ENCODE measurements at places on chromosomes 1 and 21.

GRCh38 chr21:35938446-35938845, 121.9 kb downstream of the SETD4 start:
- no peak for DNase-seq

GRCh38 chr1:103177108-103177775, 68.9 kb upstream of the COL11A1 start:
- DNase-seq, result no peak

DNA sequence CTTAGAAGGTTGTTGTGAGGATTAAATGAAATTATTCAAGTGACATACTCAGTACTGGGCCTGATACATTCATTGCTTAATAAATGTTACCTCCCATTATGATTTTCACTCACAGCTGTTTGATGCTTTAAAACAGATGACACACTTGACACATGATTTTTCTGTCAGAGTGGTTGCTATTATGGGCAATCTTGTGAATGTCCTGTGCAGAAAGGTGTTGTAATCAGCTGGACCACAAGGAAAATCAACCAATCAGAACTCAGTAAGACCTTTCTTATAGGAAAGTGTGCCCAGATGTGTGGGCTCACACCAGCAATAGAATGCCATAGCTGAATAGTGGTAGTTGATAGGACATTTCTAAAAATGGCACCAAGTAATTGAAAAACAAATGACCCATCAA, 23.5 kb downstream of the GJA5 start:
- DNase-seq, result no peak

- DNase-seq, result no peak
Observed at GRCh38 chr1:156845055-156845952, 13.6 kb downstream of the INSRR start.

GRCh38 chr1:67061266-67061665, 7.3 kb upstream of the SLC35D1 start:
- no peak for DNase-seq

DNA sequence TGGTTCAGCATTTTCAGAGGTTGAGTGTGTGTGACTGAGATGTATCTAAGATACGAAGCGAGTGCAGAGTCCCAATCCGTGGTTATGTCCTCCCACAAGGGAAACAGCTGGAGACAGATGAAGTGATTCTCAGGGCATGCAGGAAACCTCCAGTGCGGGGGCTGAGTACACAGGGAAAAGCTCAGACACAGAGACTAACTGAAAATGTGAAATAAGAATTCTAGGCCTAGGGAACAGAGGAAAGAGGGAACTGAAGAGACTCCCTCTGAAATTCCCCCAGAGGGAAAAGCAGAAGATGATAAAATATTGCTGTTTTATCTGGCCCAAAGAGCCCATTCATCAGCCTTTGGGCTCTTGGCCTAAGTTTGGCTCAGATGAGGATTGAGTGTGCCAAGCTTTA, 116.8 kb downstream of the LRRC53 start:
- no peak for DNase-seq

GRCh38 chr1:85180869-85181268, 19.9 kb downstream of the SYDE2 start:
- DNase-seq, result no peak

Measured in DMS79 (cell line).